ENCODE measurements at places on chromosomes 1 and 21.

GRCh38 chr1:116292929-116293725 is 79.9 kb upstream of the ATP1A1 start:
- no peak for DNase-seq

DNA sequence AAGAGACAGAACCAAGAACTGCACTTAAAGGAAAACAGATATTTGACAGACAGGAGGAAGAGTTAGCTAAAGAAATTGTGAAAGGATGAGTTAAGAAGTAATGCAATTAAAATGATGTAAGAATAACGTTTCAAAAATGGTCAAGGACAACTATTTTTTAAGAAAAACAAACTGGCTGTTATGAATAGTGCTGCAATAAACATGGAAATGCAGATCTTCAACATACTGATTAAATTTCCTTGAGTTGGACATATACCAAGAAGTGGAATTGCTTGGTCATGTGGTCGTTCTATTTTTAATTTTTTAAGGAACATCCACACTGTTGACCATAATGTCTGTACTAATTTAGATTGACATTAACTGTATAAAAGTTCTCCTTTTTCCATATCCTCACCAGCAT is 23.1 kb upstream of the PHTF1 start:
- DNase-seq: no peak

GRCh38 chr1:84711869-84712268 is 21.6 kb upstream of the SSX2IP start:
- DNase-seq: no peak

DNA sequence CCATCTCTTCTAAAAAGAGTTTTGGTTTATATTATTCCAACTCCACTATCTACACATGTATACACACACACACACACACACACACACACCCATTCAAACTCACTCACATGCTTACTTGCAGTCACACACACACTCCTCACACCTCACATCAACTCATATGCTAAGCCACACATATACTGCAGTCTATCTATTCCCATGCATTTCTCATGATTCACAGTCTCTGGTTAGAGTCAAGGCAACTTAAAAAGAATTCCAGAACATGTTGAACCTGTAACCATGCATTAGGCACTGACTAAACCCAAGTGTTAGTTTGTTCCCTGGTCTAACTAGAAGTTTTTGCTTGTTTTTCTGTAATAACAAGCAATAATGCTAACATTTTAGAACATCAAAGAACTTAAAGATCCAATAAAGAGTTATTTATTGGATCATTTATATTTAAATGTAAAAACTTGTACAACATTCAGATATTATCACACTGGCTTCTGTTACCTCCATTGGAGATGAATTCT is 931.1 kb downstream of the PLA2G4A start:
- no peak for DNase-seq

DNA sequence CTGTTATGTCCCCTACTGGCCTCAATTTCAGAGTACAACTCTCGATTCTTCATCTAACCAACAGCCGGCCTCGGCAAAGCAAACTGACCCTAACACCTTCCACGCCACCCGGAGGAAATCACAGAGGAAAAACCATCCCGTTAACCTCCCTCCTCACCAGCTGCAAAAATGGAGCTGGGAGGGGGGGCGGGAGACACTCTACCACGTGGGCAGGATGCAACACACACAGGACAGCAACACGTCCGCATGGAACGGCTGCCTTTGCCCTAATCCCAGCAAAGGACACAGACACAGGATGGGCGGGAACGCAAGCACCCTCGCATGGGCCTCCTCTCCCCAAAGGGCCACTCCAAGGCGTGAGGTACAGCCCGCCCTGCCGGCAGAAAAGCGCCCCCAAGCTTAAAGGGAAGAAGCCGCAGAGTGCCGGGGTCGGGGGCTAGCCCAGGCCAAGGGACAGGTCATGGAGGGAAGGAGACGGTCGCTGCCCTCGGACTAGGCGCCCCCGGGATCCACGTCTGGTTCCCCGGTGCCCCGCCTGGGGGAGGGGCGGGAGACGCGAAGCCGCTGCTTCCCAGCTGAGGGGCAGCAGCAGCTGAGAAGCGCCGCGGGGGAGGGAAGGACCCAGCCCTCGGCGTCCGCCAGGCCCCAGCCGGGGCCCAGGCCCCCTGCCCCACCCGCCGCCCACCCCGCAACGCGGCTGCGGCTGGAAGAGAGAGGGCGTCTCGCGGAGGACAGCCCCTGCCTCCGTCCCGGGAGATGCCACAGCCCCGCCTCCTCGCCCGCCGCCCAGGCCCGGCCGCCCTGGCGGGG is 590 bp downstream of the FOXJ3 start:
- DNase-seq: peak; percentile 63

DNA sequence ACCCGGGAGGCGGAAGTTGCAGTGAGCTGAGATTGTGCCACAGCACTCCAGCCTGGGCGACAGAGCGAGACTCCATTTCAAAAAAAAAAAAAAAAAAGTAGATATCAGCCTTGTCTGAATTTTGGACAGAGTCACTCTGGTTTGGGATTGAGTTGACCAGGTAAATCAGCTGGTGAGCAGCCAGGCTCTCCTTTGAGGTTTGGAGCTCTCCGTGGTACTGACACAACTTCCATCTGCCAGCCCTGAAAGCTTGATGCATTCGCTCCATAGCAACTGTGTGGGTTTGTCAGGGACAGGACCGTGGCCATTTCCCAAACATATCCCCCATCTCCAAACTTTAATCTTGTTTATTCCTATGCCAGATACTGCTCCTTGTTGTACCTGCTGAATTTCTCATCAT is 155.2 kb downstream of the DMRTA2 start:
- DNase-seq: no peak

GRCh38 chr1:208163539-208163938 is 80.6 kb downstream of the PLXNA2 start:
- no peak for DNase-seq

DNA sequence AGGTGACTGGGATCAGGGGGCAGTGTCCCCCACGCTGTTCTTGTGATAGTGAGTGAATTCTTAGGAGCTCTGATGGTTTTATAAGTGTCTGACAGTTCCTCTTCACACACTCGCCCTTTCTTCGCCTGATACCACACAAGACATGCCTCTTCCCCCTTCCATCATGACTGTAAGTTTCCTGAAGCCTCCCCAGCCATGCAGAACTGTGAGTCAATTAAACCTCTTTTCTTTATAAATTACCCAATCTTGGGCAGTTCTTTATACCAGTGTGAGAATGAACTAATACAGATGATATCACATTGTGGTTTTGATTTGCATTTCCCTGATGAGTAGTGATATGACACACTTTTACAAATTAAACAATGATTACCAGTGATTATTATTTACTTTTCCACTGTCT is 229.9 kb downstream of the AKT3 start:
- DNase-seq: no peak

- DNase-seq: peak; percentile 65
These were observed 755 bp upstream of the THRAP3 start for GRCh38 chr1:36223381-36223995.

DNA sequence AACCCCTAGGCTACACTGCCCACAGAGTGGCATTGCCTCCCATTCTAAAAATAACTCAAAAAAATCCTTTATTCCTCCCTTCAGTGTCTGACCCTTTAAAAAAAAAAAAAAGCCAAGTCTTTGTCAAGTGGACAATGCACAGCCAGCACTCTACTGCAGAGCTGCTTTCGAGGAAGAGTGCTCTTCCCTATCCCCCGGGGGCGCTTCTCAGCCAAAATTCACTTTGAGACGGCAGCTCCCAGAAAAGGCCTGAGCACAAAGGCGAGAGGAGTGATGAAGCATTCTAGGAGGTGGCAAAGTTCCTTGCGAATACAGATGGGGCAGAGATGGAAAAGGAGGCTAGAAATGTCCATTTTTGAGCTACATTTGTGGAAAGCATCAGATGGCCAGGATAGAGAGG is 23.3 kb downstream of the EPHA10 start:
- DNase-seq: no peak

DNA sequence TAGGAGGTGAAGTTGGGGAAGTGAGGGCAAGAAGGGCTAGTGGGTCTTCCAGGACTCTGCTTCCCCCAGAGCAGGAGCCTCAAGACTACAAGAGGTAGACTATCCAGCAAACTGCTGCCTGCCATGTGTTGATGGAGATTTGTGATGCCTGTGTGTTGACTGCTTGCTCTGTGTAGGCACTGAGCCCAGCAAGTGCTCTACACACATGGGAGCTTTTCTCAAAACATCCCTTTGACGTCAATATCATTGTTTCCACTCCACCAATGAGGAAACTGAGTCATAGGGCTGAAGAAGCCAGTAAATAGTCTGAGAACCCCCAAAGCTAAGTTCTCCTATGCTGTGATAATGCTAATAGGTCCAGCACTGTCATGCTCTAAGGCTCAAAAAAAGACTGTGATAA is 207.2 kb upstream of the NFIA start:
- no peak for DNase-seq

GRCh38 chr1:228293393-228293792 is 85.5 kb downstream of the OBSCN start:
- no peak for DNase-seq

DNA sequence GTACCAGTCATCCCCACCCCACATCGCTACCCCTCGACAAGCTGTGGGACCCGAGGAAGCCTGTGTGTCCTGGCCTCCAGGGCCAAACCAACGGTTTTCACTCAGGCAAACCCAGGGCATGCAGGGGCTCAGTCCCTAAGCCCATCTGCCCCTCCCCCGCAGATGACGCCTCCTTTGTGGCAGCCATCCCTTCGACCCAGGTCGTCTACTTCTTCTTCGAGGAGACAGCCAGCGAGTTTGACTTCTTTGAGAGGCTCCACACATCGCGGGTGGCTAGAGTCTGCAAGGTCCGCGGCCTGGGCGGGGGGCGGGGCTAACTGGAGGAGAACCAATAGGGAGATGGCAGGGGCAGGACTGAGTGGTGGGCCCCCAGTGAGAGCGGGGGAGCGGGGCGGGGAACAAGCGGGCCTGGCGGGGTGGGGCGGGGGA is 7.4 kb downstream of the SEMA4A start:
- DNase-seq: no peak

DNA sequence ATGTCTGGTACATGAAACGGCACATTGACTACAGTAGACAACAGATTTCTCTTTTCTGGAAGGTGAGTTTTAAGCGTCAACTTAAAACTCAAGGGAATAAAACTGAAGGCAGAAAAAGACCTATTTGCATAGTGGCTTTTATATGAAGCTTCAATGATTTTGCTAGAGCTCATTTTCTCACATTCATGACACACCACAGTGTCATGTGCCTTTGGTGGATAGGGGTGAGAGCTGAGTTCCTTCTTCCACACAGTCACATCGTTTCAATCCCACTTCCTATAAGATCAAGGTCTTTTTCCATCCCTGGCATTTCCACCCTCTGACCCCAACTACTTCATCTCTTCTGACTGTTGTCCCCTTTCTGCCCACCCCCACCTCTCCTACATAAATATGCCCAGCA is 31.0 kb downstream of the IL12RB2 start:
- no peak for DNase-seq

- DNase-seq: peak; percentile 28
These were observed 113.7 kb upstream of the RRP15 start for GRCh38 chr1:218171302-218171893.

GRCh38 chr1:89974256-89974655 is 20.7 kb upstream of the ZNF326 start:
- DNase-seq: no peak

GRCh38 chr1:99944192-99944591 is 25.6 kb upstream of the SLC35A3 start:
- DNase-seq: no peak

- no peak for DNase-seq
These were observed 29.3 kb upstream of the IL20 start for GRCh38 chr1:206836111-206836510.
